COR-L47 (cell line): ENCODE measurements at places on chromosomes 5 and 9.

DNA sequence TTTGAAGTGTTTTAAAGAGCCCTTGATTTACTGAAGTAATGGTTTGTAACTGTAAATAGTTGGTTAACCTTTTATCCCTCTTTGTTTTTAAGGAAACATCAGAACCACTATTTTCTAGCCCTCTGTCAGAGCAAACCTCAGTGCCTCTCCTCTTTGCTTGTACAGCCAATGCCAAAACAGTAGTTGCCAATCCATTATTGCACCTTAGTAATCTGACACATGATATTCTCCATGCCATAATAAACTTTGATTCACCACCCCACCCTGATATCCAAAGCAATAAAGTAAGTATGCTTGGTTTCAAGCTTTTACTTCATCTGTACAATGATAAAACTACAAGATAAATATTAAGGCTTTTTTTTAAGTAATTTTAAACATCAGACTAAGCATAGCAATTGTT is 100.8 kb downstream of the DMXL1 start:
- DNase-seq, result no peak

DNA sequence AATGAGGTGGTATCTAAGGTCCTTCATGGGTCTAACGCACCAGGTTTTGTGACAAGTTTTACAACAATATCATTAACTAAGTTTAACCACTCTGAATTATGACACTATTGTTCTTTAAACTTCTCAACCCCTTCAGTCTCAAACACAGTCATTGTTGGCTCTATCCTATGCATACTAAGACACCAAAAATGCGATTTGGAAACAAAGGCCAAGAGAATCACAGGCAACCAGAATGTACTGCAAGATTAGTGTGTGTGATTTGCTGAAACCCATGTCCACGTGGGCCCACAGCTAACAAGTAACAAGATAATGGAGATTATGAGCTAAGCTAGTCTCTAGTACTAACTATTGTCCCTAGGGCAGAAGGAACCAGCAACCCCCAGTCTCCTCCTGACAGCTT is 142.2 kb upstream of the RANBP3L start:
- DNase-seq, result no peak

- DNase-seq, result no peak
Measured at GRCh38 chr9:124248066-124248465, 9.7 kb upstream of the NEK6 start.

DNA sequence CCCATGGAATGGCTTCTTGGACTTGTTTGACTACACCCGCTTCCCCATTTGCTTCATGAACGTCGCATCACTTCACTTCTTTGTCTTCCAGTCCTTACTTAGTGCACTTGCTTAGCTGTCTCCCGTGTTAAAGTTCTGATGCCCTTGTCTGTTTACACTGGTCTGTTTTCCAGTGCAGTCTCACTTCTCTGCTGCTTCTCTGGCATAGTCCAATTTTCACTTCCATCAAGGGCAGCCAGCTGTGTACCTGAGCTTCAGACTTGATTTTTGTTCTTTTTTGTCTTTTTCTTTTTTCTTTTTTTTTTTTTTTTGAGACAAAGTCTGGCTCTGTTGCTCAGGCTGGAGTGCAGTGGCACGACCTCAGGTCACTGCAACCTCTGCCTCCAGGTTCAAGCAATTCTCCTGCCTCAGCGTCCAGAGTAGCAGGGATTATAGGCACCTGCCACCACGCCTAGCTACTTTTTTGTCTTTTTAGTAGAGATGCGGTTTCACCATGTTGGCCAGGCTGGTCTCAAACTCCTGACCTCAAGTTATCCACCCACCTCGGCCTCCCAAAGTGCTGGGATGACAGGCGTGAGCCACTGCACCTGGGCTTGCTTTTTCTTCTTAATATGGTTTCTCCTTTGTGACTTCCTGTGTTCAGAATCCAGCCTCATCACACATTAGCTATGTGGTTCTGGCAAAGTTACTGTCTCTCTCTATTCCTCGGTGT is 75.4 kb downstream of the LRRC70 start:
- no peak for DNase-seq

- no peak for DNase-seq
Measured at GRCh38 chr9:72839085-72839484, 113.8 kb downstream of the ALDH1A1 start.

- DNase-seq, result no peak
Measured at GRCh38 chr9:129889941-129890717, 54.9 kb downstream of the USP20 start.

DNA sequence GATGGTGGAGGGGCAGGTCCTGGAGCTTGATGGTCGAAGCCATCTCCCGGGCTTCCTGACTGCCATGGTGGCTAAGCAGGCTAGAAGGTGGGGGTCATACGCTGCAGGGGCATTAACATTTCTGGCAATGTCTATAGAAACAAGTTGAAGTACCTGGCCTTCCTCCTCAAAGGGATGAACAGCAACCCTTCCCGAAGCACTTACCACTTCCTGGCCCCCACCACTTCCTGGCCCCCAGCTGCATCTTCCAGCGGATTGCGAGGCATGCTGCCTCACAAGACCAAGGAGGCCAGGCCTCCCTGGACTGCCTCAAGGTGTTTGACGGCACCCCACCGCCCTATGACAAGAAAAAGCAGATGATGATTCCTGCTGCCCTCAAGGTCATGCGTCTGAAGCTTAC is 97.0 kb upstream of the MOCS2 start:
- no peak for DNase-seq

DNA sequence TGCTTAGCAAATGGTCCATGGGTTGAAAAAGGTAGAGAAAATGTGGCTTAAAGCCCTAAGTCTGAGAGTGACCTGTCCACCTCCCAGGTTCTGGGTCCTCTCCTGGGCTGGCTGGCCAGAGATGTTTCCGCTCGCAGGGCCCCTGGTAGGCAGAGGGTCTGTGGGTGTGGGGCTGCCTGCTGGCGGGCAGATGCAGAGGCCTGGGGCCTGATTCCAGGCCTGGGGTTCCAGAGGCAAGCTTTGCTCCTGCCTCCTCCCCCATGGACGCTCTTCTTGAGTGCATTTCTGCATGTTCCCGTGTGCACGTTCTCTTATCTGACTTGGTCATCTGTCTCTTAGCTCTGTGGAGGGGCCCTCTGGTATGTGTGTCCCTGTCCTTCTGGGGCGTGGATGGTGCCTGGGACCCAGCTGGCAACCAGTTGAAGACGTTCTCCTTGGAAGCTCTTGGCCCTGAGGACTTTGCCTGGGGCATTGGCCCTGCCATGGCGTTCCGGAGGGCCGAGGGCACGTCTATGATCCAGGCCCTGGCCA is 3.8 kb downstream of the MIGA2 start:
- no peak for DNase-seq
